ENCODE measurements at places on chromosomes 4 and X. TPM values are rescaled to one million over a fixed set of nuclear protein-coding genes. Genes with fewer than 3 reads are reported as not detected.

- H3K4me3 ChIP-seq, result no peak overlapping the region
- H3K27me3 ChIP-seq, result peaks cover 4% of the 10 kb centered on the region
- H3K36me3 ChIP-seq, result no peaks in the 10 kb centered on the region
- H3K4me1 ChIP-seq, result peaks cover 6% of the 10 kb centered on the region
- no peak overlapping the region for H3K27ac ChIP-seq
- DNase-seq, result no peak
Observed at GRCh38 chr4:182752158-182752910, 164.9 kb downstream of the DCTD start.

FOXR2 gene
- total RNA-seq, result not detected

DNA sequence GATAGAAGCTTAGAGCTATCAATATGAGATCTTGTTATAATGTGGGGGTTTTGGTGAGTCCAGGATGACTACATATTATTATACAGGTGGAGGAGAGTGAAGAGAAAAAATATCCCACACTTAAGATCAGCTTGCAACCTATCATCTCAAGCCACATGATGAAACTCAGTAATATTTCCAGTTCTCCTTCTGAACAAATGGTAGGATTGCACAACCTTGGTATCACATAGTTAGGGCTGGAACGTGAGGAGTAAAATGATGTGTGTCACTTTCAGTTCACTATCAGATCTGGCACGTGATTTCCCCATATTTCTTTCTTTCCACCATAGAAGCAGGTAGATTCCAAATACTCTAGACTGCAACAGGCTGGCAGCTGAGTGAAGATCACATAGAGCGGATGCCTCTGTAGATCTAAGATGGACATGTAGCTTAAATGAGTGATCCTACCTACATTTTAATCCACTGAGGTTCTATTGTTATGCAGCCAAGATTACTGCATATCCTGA, 150.6 kb upstream of the ANKRD50 start:
- H3K4me1 ChIP-seq, result no peaks in the 10 kb centered on the region
- no peaks in the 10 kb centered on the region for H3K36me3 ChIP-seq
- no peak for DNase-seq
- no peak overlapping the region for H3K4me3 ChIP-seq
- H3K27ac ChIP-seq, result no peak overlapping the region

DNA sequence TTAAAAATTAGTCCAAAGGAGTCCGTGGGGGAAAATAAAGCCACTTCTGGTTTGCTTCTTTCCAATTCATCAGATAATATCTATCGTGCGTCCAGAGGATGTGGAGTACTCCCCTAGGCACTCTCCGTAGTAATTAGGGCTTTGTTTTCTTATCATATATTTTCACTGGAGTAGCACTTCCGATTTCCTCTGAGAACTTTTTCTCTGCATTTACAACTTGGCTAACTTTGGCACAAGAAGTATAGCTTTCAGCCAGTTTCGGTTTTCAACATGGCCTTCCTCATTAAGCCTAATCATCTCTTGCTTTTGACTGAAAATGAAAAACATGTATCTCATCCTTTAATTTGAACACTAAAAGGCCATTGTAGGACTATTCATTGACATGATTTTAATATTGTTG, 80.5 kb downstream of the CASP3 start:
- peaks cover 2% of the 10 kb centered on the region for H3K36me3 ChIP-seq
- no peak for DNase-seq
- H3K27me3 ChIP-seq, result no peaks in the 10 kb centered on the region
- H3K4me1 ChIP-seq, result peaks cover 2% of the 10 kb centered on the region

DNA sequence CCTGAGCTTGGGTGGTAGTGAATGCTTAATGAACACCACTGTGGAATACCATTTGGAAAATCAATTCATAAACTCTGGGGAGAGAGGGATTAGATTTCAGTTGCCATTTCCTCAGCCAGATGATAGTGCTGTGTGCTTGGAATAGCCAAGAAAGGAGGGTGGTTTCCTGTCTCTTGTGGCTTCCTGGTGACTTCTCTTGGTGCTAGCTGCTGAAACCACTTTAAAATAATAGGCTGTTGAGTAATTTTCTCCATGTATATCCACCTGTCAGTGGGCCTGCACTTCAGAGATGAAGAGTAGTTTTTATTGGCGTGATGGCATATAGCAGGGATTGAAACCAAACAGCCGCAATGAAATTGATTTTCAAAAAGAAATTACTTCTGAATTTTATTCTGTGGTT, 11.8 kb downstream of the EDA start:
- H3K36me3 ChIP-seq, result no peaks in the 10 kb centered on the region
- H3K4me3 ChIP-seq, result no peak overlapping the region
- H3K4me1 ChIP-seq, result peaks cover 2% of the 10 kb centered on the region

DNA sequence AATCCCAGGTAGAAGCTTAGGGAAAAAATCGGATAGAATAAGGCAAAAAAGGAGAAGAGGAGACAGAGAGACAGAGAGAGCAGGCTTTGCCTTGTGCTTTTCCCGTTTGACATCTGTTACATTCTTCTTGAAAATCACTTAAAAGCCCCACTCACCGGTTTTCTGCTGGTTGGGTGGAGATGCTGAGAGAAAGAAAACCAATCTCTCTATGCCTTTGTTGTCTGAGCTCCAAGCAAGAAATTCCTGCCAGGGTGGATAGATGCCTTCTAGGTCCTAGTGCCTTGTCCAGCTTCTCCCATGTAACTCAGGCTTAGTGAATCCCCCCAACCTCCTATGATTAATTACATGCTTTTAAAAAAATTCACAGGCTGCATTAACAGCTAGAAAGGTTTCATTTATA, at the start of gene DCX:
TSS of gene DCX (minus strand) at position 210 of the 400 bp plus-strand sequence. CDS start 1,794 bp downstream, outside the sequence.
- H3K36me3 ChIP-seq, result no peaks in the 10 kb centered on the region
- no peak within 1 kb of the TSS for H3K4me3 ChIP-seq
- H3K27ac ChIP-seq, result no peak within 1 kb of the TSS
- no peaks in the 10 kb centered on the region for H3K27me3 ChIP-seq
- H3K4me1 ChIP-seq, result no peaks in the 10 kb centered on the region

- no peaks in the 10 kb centered on the region for H3K4me1 ChIP-seq
- no peak overlapping the region for H3K4me3 ChIP-seq
- H3K36me3 ChIP-seq, result no peaks in the 10 kb centered on the region
Observed at GRCh38 chrX:127177966-127178365, 358.4 kb downstream of the PRR32 start.

- DNase-seq, result no peak
- H3K36me3 ChIP-seq, result no peaks in the 10 kb centered on the region
- H3K4me1 ChIP-seq, result no peaks in the 10 kb centered on the region
- no peak overlapping the region for H3K4me3 ChIP-seq
Observed at GRCh38 chr4:55159851-55160250, 34.5 kb upstream of the KDR start.

DNA sequence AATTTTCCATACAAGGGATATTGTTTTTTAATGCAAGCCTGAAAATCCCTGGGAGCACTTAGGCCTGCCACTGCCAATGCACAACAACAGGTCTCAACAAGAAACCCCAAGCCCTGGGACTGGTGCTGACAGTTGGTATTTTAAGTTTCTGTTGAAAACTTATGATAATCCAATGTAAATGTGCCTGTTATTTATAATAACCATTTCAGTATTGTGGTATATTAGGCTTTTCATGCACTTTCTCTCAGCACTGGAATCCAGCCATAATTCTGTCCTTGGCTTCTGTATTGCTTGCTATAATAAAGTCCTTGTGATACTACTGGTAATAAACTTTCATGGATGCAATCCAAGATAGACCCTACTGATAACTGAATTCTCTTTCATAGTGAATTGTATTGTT, 218.9 kb downstream of the PCDH7 start:
- no peaks in the 10 kb centered on the region for H3K4me1 ChIP-seq
- H3K36me3 ChIP-seq, result no peaks in the 10 kb centered on the region
- H3K27ac ChIP-seq, result no peak overlapping the region
- DNase-seq, result no peak
- no peak overlapping the region for H3K4me3 ChIP-seq
- H3K27me3 ChIP-seq, result no peaks in the 10 kb centered on the region

IBSP gene
- total RNA-seq, result not detected

DNA sequence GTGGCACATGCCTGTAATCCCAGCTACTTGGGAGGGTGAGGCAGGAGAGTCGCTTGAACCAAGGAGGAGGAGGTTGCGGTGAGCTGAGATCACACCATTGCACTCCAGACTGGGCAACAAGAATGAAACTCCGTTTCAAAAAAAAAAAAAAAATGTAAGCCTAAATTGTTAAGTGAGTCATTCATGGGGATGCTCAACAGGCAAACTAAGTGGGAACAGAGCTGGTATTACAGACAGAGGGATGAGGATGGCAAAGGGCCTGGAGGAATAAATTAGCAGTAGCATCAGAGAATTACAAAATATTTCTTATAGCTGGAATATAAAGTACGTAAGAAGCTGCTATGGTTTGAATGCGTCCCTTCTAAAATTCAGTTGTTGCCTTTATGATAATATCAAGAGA, 43.4 kb upstream of the OGT start:
- no peak for DNase-seq
- H3K4me1 ChIP-seq, result peaks cover 20% of the 10 kb centered on the region
- H3K4me3 ChIP-seq, result no peak overlapping the region
- no peaks in the 10 kb centered on the region for H3K27me3 ChIP-seq
- H3K36me3 ChIP-seq, result peaks cover 10% of the 10 kb centered on the region

GRCh38 chrX:10856797-10857196, 236.4 kb upstream of the MID1 start:
- no peaks in the 10 kb centered on the region for H3K27me3 ChIP-seq
- H3K4me1 ChIP-seq, result peaks cover 6% of the 10 kb centered on the region
- H3K4me3 ChIP-seq, result no peak overlapping the region
- no peak overlapping the region for H3K27ac ChIP-seq
- no peak for DNase-seq

DNA sequence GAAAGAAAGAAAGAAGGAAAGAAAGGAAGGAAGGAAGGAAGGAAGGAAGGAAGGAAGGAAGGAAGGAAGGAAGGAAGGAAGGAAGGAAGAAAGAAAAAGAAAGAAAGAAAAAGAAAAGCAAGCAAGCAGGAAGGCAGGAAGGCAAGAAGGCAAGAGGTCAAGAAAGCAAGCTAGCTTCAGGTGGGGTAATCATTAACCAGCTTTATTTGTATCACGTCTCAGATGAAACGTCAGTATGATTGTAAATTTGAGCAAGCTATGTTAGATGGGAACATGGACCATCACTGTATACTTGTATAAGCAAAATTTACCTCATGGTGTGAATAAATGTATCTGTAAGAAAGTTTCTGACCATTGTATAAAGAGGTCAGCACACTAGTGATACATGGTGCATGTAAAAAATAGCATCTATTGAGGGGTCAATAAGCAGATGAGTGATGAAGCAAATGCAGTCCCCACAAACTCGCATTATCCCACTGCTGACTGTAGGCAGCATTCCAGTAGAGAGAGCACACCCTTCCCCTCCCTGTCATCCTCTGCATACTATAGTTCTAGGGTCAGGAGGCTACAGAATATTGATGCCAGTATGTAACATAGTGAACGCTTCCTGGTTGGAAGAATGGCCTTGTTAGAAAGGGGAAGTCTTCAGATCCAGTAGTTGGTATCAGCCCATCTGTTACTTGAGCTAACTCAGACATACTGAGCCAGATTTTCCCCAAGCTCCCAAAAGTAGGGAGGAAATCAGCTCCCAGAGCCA, 16.5 kb upstream of the KLHL34 start:
- no peak for DNase-seq
- H3K4me1 ChIP-seq, result no peaks in the 10 kb centered on the region
- no peak overlapping the region for H3K27ac ChIP-seq
- H3K27me3 ChIP-seq, result peaks cover 11% of the 10 kb centered on the region
- H3K36me3 ChIP-seq, result no peaks in the 10 kb centered on the region

F9 gene
- not detected for total RNA-seq

GC gene
- total RNA-seq, result not detected

REPS2 gene
- not detected for total RNA-seq

GRCh38 chrX:6238576-6238975, 9.9 kb upstream of the NLGN4X start:
- H3K27ac ChIP-seq, result no peak overlapping the region
- H3K4me1 ChIP-seq, result no peaks in the 10 kb centered on the region
- no peak overlapping the region for H3K4me3 ChIP-seq
- no peak for DNase-seq

TAF7L gene
- total RNA-seq, result 0.15 TPM

GRCh38 chrX:12567857-12568256, 223.4 kb upstream of the PRPS2 start:
- H3K4me3 ChIP-seq, result no peak overlapping the region
- no peaks in the 10 kb centered on the region for H3K4me1 ChIP-seq
- no peak for DNase-seq
- no peaks in the 10 kb centered on the region for H3K36me3 ChIP-seq
- H3K27me3 ChIP-seq, result no peaks in the 10 kb centered on the region
- H3K27ac ChIP-seq, result no peak overlapping the region

- H3K4me3 ChIP-seq, result no peak overlapping the region
- no peak overlapping the region for H3K27ac ChIP-seq
- DNase-seq, result no peak
- no peaks in the 10 kb centered on the region for H3K27me3 ChIP-seq
- H3K36me3 ChIP-seq, result no peaks in the 10 kb centered on the region
- H3K4me1 ChIP-seq, result no peaks in the 10 kb centered on the region
Observed at GRCh38 chr4:132770776-132771175, 378.3 kb upstream of the PCDH10 start.

DNA sequence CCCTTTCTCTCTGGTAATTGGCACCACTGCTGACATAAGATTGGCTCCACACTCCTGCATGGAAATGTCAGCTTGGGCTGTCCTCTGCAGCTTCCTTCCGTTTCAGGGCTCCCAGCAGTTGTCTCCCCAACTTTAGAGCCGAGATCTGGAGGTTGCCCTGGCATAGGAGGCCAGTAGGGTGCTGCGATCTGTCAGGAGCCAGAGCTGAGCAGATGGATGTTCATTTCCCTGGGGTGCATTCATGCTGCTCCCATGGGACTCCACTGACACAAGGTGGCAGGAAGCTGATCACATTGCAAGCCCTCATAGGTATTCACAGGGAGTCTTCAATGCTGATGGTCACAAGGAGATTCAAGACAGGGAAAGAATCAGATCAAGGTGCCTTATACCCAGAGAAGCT, 116.6 kb upstream of the RAI2 start:
- H3K27ac ChIP-seq, result no peak overlapping the region
- H3K36me3 ChIP-seq, result no peaks in the 10 kb centered on the region
- peaks cover 2% of the 10 kb centered on the region for H3K27me3 ChIP-seq
- H3K4me1 ChIP-seq, result no peaks in the 10 kb centered on the region
- H3K4me3 ChIP-seq, result no peak overlapping the region
